Renal cortex interstitium (tissue), 15 donors: ENCODE measurements at places on chromosomes 7 and 10. TPM values are rescaled to one million over a fixed set of nuclear protein-coding genes. Genes with fewer than 3 reads are reported as not detected.

The BAMBI gene
- polyA plus RNA-seq = 38.4 TPM

The GDF2 gene
- not detected for polyA plus RNA-seq

The GPR146 gene
- 5.9 TPM for polyA plus RNA-seq

The PWWP2B gene
- 10.1 TPM for polyA plus RNA-seq

DNA sequence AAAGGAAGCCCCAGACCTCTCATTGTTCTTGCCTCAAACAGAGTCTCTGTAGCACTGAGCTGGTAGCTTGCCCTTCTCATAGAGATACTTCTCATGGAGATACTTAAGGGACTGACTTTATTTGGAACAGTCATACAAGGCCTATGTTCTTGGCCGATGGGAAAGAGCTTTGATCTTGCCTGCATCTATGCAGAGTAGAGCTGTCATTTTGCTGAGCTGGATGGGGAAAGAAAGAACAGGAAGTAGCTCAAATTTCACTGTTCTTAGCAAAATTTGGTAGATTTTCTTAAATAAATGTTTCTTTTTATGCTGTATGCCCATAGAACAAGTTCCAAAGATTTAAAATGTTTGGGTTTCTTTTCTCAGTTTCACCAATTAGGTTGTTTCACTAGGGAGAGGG lies 119.3 kb upstream of the SEC61G start:
- DNase-seq = no peak

DNA sequence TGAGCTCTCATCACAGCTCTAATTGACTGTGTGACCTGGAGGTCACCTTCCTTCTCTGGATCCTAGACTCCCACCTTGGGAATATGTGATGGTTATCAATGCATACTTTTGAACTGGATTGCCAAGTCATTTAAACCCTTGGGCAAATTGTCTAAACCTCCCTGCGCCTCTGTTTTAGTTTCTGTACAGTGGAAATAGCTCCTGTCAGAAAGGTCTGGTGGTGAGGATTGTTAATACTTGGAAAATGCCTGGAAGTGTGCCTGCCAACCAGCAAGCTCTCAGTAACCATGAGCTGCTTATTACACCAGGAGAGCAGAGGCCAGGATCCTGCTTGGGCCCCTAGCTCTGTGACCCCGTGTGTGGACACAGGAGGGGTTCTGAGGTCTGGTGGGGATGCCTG lies 108.7 kb upstream of the PPIF start:
- no peak for DNase-seq

GRCh38 chr10:35129185-35129674 lies 2.6 kb downstream of the CREM start:
- no peak for DNase-seq
